ENCODE measurements at places on chromosomes 3 and 15.
A peak's percentile ranks its signal among the peaks of the same experiment; 100 is the strongest.

DNA sequence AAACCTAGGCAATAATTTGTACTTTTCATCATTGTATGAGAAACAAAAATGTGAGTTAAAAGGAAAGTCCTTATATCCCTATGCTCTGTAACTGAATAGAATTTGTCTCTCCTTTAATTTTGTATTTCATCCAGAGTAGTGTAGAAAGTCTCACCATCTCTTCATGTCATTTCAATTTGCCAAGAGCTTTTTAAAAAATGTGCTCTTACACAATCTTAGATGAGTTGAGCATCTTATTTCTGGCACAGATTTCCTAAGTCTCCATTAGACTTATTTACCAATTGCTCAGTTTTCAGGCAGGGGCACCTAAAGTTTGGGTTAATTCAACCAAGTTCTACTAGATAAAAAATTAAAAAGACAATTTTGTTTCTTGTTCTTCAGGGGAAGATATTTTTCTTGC lies 201.5 kb upstream of the RBMS3 start:
- DNase-seq: no peak

DNA sequence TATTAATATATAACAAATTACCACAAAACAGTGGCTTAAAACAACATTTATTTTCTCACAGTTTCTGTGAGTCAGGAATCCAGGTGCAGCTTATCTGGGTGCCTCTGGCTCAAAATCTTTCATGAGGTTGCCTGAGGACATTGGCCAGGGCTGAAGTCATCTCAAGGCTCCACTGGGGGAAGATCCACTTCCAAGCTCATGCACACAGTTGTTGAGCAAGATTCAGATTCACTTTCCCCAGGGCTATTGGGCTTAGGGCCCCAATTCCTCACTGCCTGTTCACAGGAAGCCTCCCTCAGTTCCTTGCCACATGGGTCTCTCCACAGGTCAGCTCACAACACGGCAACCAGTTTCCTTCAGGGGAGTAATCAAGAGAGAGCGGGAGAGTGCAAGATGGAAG lies 35.0 kb downstream of the RFTN1 start:
- DNase-seq: no peak

DNA sequence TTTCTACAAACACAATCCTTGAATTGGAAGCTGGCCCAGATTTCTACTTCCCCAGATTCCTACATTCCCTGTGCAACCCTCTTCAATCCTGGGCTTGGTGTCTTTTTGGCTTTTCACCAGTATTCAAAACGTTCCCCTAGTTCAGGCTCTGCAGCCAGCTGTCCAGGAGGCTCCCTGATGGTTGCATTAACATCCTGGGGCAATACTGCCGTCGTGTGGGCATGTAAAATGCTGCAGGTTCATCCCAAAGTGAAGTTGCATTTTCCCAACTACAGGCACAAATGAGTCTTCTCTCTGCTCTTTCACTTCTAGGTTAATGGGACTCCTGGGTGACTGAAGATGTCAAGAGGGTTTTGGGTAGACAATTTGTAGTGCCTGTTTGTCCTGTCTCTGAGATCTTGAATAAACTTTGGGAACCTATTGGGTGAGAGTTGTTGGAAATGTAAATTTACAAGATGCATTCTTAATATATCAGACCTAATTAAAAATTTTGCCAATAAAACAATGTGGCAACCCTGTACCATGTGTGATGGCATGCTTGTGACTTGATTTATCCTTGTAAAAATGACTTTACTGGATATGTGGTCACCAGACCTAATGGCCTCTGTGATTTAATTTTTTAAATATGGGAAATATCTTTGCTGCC lies 28.6 kb downstream of the SOX14 start:
- DNase-seq: no peak

DNA sequence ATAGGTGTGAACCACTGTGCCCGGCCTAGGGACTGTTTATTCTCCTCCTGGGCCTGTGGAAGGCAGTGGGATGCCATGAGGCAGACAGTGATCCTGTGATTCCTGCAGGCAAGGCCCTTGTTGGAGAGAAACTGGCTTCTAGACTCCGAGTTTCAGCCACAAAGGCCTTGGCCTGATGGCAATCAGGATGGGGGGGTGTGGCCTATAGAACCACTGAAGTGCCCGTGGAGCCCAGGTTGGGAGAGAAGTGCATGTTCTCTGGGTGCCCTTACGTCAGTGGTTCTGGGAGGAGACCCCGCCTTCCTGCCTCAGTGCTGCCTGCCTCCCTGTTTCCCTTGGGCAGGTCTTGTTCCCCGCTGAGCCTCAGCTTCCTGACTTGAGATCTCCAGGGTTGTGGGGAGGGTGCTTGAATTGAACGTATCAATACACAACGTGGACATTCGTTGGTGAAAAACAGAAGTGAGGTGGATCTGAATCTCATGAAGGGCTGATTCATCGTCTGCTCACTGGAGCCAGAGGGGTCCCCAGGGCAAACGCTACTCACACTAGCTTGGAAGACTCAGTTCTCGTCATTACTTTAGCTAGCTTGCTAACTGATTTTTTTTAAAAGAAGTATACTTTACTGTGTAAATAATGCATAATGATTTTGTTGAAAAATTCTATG lies 31.8 kb downstream of the IRAK2 start:
- DNase-seq: no peak

GRCh38 chr15:32908135-32908801 lies 190.5 kb downstream of the GREM1 start:
- DNase-seq: peak; percentile 15

GRCh38 chr3:124486324-124486723 lies 243.9 kb upstream of the UMPS start:
- DNase-seq: no peak
